ENCODE measurements at places on chromosomes 6 and 20. TPM values are rescaled to one million over a fixed set of nuclear protein-coding genes. Genes with fewer than 3 reads are reported as not detected.

DNA sequence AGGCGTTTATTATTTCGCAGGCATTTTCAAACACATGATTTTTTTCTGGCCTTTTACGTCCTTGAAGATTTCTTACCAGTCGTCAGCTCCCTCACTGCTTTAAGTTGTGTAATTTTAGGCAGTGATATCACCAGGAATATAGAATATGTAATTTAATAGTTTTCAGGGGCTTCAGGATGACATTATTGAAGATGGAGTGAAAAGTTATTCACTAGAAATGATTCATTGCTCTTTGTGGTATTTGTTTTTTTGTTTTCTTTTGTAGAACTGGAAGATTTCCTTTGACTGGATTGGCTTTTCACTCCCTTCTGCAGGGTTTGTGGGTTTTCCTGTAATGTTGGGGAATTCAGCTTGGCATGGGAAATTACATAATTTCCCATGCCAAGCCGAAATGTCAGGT is 2.0 kb downstream of the LRRC1 start:
- DNase-seq = no peak
- peaks cover 8% of the 10 kb centered on the region for H3K4me1 ChIP-seq
- no peaks in the 10 kb centered on the region for H3K27me3 ChIP-seq
- H3K27ac ChIP-seq = no peak overlapping the region

DNA sequence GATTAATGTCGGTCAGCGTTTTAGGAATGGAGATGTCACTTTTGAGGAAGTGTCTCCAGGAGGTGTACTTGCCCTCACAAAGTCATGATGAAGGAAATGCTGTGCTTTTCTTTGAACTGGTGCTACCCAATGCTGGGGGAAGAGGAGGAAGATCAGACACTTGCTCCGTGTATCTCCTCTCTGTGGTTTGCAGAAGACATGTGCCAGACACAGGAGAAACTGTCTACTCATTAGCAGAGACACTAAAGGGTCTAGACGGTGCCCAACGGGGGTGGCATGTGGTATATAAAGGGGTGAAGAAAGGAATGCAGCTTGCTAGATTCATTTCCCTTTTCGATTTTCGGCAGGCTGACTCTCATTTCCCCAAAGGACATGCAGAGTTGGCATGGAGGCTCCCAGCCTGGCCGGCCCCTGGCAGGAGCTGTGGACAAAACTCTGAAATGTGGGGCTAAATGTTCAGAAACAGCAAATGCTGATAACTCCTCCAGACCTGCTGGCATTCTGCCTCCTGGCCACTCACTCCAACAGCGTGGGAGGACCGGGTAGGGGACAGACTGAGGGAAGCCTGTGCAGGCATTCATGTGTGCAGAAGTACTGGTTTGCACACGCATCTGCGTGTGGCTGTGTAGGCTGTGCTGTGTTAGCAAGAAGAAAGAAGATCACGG is 59.6 kb upstream of the QKI start:
- no peak for DNase-seq
- no peaks in the 10 kb centered on the region for H3K27me3 ChIP-seq
- peak overlapping the region; percentile 71 for H3K27ac ChIP-seq
- H3K36me3 ChIP-seq = no peaks in the 10 kb centered on the region
- H3K4me3 ChIP-seq = no peak overlapping the region

- DNase-seq = no peak
- H3K4me3 ChIP-seq = no peak overlapping the region
- H3K36me3 ChIP-seq = no peaks in the 10 kb centered on the region
- no peak overlapping the region for H3K27ac ChIP-seq
- no peaks in the 10 kb centered on the region for H3K27me3 ChIP-seq
- no peaks in the 10 kb centered on the region for H3K4me1 ChIP-seq
These were observed 134.5 kb upstream of the EXOC2 start for GRCh38 chr6:827431-827830.

- no peaks in the 10 kb centered on the region for H3K36me3 ChIP-seq
- H3K4me1 ChIP-seq = no peaks in the 10 kb centered on the region
- no peaks in the 10 kb centered on the region for H3K27me3 ChIP-seq
- H3K4me3 ChIP-seq = no peak overlapping the region
These were observed 539.3 kb downstream of the RFPL4B start for GRCh38 chr6:112886415-112886814.

DNA sequence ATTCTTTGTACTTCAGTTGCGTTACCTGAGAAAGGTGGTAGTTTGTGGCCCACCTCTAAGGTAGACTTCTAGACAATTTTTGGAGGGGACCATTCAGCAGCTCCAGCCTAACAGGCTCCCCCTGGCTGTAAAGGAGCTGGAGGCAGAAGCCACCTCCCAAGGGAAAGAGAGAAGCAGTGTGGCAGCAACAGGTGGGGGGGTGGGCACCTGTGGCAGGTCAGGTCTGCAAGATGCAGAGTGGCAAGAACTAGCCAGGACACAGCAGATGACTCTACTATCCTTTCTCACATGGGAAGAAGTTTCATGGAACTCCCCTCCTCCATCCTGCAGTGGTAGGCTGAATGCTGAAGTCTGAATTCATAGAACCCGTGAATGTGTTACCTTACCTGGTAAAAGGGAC is 148.3 kb upstream of the DTNBP1 start:
- H3K27me3 ChIP-seq = no peaks in the 10 kb centered on the region
- H3K4me3 ChIP-seq = no peak overlapping the region
- no peak for DNase-seq
- no peak overlapping the region for H3K27ac ChIP-seq
- H3K36me3 ChIP-seq = no peaks in the 10 kb centered on the region

- H3K27ac ChIP-seq = no peak overlapping the region
- H3K36me3 ChIP-seq = no peaks in the 10 kb centered on the region
- no peak for DNase-seq
- peaks cover 6% of the 10 kb centered on the region for H3K4me1 ChIP-seq
These were observed 268.8 kb downstream of the TMEM242 start for GRCh38 chr6:157054531-157054979.

DNA sequence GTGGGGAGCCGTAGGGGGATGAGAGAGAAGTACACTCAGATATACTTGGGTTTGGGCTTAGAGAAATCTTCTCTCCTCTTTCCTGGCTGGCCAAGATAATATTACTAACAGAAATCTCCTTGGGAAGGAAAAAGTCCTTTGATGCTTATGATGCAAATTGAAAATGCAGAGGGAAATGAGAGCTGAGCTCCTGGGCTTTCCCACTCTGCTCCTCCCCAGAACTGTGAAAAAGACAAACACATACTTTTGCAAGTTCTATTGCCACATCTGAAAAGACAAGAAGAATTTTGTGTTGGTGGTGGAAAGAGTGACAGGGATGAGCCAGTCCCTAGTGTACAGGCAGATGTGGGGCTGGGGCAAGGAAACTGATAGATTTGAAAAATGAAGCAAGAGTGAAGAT is 185.9 kb downstream of the ANKRD60 start:
- no peaks in the 10 kb centered on the region for H3K27me3 ChIP-seq
- H3K36me3 ChIP-seq = no peaks in the 10 kb centered on the region
- H3K4me3 ChIP-seq = no peak overlapping the region
- DNase-seq = no peak
- no peak overlapping the region for H3K27ac ChIP-seq

GRCh38 chr6:107490566-107491137 is 735 bp downstream of the SOBP start:
- no peak for DNase-seq
- H3K27ac ChIP-seq = peak overlapping the region; percentile 49
- no peaks in the 10 kb centered on the region for H3K36me3 ChIP-seq
- no peaks in the 10 kb centered on the region for H3K27me3 ChIP-seq
- peak overlapping the region; percentile 88 for H3K4me3 ChIP-seq

- no peak for DNase-seq
- no peak overlapping the region for H3K27ac ChIP-seq
- no peaks in the 10 kb centered on the region for H3K27me3 ChIP-seq
- no peak overlapping the region for H3K4me3 ChIP-seq
These were observed 58.3 kb downstream of the MAFB start for GRCh38 chr20:40630713-40631112.

DNA sequence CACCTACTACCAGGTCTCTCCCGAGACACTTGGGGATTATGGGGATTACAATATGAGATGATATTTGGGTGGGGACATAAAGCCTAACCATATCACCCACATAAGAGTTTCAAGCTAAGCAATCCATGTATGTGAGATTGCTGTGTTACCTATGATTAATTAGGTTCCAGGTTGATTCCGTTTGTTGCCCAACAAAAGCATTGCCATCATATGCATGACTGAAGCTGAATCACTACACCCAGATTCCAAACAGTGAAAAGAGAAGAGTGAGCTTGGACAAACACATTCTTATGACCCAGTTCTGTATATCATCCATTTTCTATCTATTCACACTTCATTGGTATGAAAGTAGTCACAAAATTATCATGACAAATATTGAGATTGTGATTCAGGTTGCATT is 952.5 kb upstream of the MAN1A1 start:
- no peak overlapping the region for H3K4me3 ChIP-seq
- no peak overlapping the region for H3K27ac ChIP-seq
- no peaks in the 10 kb centered on the region for H3K4me1 ChIP-seq
- no peaks in the 10 kb centered on the region for H3K36me3 ChIP-seq
- no peaks in the 10 kb centered on the region for H3K27me3 ChIP-seq
- no peak for DNase-seq

DNA sequence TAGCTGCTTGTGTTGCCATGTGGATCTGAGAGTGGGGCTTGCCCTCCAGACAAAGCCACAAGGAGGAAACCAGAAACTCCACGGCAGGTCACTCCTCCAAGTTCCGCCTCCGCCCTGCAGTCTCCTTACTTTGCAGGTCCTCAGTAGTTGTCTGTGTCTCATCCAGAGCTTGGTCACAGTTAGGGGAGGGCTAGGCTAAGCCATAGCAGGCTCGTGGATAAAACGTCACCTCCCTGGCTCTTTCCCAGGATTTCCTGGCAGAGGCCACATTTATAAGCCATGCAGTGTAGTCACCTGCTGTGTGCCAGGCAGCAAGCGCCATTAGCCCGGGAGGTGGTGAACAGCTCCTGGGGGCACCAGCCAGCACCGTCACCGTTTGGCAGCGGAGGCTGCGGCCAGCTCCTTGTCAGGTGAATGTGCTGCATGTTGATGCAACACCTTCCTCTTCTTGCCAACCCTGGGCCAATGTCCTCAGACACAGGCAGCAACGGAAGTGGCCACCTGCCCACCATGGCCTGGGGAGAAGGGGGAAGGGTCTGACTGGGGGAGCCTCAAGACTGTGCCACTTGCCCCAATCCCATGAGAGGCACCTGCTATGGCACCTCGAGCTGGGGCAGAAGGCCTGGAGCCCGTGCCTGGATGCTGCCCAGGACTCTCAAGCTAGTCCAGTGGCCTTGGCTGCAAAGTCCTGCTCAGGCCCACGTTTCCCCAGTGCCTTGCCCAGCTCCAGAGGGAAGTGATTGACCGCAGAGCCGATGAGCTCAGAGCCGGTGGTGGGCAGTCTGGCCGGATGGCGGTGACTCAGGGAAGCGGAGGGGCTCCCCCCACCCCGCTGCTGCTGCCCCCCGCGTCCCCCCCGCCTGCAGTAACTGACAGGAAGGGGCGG is 39.0 kb upstream of the SLCO4A1 start:
- DNase-seq = peak; percentile 87
- no peaks in the 10 kb centered on the region for H3K27me3 ChIP-seq
- H3K4me3 ChIP-seq = peak overlapping the region; percentile 0

DNA sequence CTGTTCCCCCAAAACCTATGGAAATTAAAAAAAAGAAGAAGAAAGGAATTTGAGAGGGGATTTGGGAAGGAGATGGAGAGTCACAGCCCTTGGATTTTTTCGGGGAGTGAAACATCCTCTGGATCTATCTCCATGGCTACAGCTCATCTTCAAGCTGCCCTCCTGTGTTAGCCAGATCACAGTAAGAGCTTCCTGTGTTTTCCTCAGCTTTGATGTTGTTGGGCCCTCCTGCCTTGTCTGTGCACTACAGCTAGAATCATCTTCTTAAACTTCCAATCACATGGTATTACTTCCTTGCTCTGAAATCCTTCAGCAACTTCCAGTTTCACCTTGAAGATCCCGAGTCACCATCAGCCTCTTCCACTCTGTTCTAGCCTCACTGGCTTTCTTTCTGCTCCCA is 207.8 kb upstream of the ZFP64 start:
- H3K36me3 ChIP-seq = no peaks in the 10 kb centered on the region
- H3K27me3 ChIP-seq = no peaks in the 10 kb centered on the region
- no peak for DNase-seq
- H3K4me1 ChIP-seq = no peaks in the 10 kb centered on the region
- H3K27ac ChIP-seq = no peak overlapping the region

DNA sequence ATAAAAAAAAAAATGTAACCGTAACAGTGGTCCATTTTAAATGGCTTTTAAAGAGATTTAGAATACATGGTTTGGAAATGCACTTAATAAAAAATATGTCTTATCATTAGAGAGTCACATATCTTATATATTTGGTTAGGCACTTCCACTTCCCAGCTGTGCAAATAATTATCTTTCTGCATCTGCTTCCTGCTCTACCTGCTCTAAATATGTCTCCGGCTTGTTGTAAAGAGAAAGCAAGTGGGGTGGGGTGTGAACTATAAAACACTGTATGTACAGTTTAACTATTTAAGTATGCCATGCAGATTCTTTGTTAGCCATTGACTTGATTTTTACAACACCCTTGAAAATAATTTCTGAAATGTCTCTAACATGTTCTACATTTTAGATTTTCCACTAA is 106.3 kb downstream of the NKAIN2 start:
- H3K4me3 ChIP-seq = no peak overlapping the region
- no peak overlapping the region for H3K27ac ChIP-seq
- H3K4me1 ChIP-seq = no peaks in the 10 kb centered on the region
- H3K36me3 ChIP-seq = no peaks in the 10 kb centered on the region
- H3K27me3 ChIP-seq = no peaks in the 10 kb centered on the region

DNA sequence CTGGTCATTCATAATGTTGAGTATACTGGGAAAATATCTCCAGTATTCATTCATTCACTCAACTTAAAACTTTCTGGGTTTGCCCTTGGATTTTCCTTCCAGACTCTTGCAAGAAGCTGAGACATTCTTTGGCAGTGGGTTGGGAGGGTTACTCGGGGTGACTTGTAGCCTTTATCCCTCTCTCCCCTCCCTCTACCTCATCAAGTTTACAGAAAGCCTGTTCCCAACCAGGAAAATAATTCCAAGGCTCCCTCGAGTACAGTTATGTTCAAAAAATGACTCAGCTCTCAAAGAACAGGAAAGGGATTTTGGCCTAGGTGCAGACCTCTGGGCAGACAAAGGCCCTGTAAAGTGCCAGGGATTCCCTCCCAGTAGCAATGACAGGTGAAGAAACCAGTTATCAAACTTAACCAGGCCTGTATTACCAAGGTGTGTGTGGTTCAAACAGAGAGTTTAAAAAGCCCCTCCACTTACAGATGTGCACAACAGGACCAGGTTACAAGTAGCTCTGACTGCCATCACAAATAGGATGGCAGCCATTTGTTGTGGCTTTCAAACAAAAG is 22.2 kb downstream of the FKBP1A start:
- no peaks in the 10 kb centered on the region for H3K27me3 ChIP-seq
- peak overlapping the region; percentile 5 for H3K27ac ChIP-seq
- H3K4me3 ChIP-seq = no peak overlapping the region
- H3K36me3 ChIP-seq = peaks cover 20% of the 10 kb centered on the region
- DNase-seq = no peak
- H3K4me1 ChIP-seq = peaks cover 37% of the 10 kb centered on the region

DNA sequence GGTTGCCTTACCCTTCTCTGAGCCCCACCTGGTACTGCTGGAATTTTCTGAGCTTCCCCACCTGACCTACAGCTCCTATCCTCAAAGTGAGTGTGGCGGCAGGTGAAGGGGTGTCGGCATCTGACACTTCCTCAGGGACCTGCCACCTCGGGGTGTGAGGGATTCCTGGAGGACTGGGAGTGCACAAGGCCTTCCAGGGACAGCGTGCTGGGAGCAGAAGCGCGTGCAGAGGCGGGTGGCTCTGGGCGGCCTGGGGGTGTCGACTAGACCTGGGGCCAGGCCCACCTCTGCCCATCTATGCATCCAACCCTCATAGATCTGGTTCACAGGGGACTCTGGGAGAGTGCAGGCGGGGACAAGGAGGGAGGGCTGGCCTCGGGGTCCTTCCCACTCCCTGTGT is 7.8 kb downstream of the DLGAP4 start:
- H3K27me3 ChIP-seq = no peaks in the 10 kb centered on the region
- no peak overlapping the region for H3K27ac ChIP-seq

The FOXF2 gene
- 9.5 TPM for total RNA-seq

The MTFR2 gene
- 9.4 TPM for total RNA-seq
